ENCODE measurements at places on chromosomes 5 and 9.

DNA sequence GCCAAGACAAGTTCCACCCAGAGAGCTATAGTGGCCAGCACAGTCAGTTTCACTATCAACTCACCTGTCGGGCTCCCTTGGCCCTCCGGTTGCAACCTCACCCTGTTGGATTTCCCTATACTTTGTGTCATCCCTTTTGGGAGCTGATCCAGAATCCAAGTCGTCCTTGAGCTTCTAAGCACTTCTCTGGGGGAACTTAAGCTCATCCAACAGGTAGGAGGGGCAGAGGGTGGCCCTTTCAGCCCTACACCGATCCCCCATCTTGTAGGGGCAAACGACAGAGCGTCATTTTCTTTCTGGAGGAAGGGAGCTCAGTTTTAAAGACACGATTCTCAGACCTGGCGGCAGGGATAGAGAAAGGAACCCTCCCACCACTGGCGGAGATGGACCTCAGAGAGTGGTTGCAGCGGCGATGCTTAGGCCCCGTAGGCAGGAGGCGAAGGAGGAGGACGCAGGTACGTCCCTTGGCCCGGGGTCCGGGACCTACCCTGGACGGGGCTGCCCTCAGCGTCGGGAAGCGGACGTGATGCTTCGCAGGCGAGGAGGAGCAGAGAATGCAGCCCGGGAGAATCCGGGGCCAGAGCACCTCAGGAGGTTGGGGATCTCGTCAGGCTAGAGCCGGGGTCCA is 519 bp downstream of the ZER1 start:
- DNase-seq: no peak

GRCh38 chr5:82523633-82524032 is 245.5 kb upstream of the RPS23 start:
- DNase-seq: no peak

DNA sequence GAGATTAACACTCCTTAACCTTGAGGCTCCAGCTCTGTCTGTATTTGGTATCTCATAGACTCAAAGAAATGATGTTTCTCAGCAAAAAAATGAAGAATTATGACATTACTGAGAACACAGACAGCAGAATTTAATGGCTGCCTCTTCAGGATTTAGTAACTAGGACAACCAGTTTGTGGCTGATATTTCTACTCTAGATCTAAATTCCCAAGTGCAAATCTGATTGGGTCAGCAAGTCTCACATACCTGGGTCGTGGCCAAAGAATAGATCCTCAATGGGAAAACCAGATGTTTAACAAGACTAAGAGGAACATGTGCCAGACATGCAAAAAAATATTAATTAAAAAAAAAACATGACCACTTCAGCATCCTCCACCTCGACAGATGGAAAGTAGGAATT is 608.9 kb downstream of the DTWD2 start:
- DNase-seq: no peak

DNA sequence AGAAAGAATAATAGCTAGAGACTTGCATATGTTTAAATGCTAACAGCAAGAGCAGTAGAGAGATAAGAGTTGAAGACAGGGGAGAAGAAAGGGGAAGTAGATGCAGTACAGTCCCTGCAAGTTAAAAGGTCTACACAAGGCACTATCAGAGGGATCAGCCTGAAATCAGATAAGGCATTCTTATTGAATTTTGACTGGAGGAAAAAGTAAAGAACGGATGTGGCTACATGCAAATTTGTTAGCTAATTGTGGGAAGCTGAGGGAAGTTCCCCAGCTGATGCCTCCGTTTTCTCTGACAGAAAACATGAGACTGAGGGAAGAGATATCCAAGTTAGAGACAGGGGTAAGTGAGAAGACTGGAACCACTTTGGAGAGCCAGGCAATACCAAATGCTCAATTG is 12.9 kb upstream of the RHOBTB3 start:
- DNase-seq: no peak

DNA sequence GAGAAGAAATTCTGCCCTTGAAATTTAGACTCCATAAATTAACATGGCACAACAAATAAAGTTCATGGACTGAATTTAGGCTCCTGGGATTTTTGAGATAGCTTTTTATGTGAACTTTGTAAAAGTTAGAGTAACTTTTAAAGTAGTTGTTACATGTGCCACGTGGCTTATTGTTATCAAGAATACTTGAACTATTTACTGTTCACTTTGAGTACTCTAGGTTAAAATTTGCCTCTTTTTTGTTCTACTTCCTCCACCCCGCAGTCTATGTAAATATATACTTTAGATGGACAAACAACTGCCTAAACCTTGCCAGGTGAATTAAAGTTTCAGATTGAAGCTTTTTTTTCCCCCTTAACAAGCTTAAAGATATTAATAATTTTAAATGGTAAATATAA is 457.9 kb downstream of the RAB3C start:
- no peak for DNase-seq

GRCh38 chr9:127182901-127183746 is 60.7 kb upstream of the ANGPTL2 start:
- DNase-seq: no peak

GRCh38 chr5:123810253-123810652 is 298.3 kb downstream of the CSNK1G3 start:
- DNase-seq: no peak

Data from stimulated activated CD4-positive, alpha-beta T cell treated with anti-CD3 and anti-CD28 coated beads, TNF-alpha, amount 100 ng/mL, for 1 hour (primary cell).